ENCODE measurements at places on chromosomes 4 and X.
A peak's percentile ranks its signal among the peaks of the same experiment; 100 is the strongest.

- no peak for DNase-seq
These were observed 15.1 kb upstream of the DCLK2 start for GRCh38 chr4:150063128-150063527.

GRCh38 chr4:155799116-155799793 is 40.4 kb downstream of the GUCY1B1 start:
- no peak for DNase-seq

GRCh38 chr4:178066338-178066941 is 624.2 kb upstream of the AGA start:
- DNase-seq = no peak

DNA sequence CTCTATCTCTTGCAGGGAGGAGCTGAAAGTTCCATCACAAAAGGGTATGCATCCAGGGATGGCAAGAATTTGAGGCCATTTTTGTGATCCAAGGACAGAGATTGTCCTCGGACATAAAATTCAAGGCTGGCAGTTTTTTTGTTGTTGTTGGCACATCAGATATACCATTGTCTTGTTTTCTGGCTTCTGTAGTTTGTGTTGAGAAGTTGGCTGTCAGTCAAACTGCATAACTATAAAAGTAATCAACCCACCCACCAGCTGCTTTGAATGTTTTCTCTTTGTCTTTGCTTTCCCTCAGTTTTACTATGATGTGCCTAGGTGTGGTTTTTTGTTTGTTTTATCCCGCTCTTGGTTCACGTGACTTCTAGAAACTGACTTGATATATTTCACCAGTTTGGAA is 21.6 kb upstream of the PDZD4 start:
- no peak for DNase-seq

DNA sequence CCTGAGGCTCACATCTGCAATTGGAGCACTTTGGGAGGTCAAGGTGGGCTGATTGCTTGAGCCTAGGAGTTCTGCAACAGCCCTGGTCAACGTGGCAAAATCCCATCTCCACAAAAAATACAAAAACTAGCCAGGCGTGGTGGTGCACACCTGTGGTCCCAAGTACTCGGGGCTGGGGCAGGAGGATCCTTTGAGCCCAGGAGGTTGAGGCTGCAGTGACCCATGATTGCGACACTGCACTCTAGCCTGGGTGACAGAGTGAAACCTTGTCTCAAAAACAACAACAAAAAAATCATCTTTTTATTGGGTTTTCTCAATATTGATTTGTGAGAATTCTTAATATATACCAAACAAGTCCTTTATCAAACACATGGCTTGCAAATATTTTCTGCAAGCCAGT is 64.9 kb downstream of the ANKRD17 start:
- no peak for DNase-seq

- DNase-seq = no peak
These were observed 139.2 kb upstream of the ANKRD50 start for GRCh38 chr4:124851741-124852140.

- no peak for DNase-seq
These were observed 103.4 kb downstream of the MFAP3L start for GRCh38 chr4:169922632-169923276.

DNA sequence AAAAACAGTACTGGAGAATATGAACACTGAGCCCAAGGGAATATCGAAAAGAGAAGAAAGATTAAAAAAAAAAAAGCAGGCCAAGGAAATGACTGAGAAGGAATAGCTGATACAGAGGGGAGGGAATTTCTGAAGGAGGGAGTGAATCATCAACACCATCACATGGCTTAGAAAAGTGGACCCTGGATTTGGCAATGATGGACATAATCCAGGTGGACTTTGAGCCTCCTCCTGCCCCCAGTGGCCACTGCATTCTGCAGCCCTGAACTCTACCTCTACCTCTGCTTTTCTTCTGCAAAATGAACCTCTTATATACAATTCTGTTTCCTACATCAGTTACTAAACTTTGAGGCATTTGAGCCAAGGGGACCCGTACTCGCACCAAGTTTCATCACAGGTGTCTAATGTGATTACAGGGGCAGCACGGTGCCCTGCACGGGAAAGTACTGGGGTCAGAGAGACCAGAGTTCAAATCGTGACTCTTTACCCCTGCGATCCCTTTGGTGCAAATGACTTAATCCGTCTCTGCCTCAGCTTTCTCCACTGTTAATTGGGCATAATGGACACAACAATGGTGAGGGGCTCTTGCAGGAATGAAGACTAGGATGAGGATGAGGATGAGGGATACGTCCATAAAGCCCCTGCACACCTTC is 1.1 kb downstream of the OCIAD2 start:
- no peak for DNase-seq

GRCh38 chr4:110172972-110173371 is 25.4 kb downstream of the ELOVL6 start:
- DNase-seq = no peak

DNA sequence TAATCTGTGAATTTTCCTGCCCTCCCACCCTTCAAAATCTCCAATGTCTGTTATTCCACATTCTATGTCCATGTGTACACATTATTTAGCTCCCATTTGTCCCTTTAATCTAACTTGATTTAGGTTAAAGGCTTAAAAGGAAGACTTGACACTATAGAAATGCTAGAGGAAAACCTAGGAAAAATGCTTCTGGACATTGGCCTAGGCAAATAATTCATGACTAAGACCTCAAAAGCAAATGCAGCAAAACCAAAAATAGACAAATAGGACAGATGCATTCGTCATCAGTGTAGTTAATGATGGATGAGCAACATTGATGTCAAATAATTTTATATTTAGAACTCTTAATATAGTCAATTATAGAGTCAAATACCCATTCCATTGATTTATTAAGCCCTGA is 36.9 kb downstream of the INTU start:
- no peak for DNase-seq

DNA sequence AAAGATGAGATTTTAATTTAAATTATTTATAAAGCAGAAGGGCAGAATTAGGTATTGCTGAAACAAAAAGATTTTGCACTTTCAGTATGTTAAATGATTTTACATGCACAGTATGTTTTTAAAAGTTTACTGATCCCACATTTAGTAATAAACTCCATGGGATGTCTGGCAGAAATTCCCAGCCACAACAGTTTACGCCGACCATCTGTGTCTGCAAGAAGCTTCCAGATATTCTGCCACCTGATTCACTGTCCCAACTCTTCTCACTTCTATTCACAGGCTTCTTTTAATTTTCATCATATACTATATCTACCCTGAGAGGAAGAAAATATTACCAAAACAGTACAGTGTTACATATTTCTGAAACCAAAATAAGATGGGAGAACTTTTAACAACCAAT is 115.8 kb upstream of the IQCM start:
- no peak for DNase-seq

GRCh38 chr4:101289306-101289705 is 58.0 kb downstream of the PPP3CA start:
- DNase-seq = no peak

DNA sequence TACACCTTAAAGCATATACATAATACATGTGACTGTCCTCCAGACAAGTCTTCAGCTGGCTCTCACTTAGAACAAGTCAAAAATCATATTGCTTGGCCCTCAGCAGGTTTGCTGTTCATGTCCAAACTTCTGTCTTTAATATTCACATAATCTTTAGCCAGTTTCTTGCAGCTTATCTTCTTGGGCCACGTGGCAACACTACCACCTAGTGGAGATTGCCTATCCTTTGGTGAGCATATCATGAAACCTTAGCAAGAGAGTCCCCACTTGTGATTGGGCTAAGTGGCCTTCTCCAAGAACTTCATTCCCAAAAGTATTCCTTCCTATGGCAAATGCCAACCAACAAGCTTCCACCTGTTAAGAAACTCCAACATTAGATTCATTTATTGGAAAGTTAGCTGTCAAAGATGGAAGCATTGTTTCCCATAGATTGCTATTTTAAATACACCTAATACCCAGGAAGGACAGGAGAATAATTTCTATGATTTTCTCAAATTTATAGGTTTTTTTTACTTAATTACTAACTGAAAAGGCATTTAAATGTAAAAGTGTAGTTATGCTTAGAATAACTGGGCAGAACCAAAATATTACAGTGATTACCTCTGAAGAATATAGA is 231.9 kb upstream of the INTU start:
- DNase-seq = peak; percentile 39

DNA sequence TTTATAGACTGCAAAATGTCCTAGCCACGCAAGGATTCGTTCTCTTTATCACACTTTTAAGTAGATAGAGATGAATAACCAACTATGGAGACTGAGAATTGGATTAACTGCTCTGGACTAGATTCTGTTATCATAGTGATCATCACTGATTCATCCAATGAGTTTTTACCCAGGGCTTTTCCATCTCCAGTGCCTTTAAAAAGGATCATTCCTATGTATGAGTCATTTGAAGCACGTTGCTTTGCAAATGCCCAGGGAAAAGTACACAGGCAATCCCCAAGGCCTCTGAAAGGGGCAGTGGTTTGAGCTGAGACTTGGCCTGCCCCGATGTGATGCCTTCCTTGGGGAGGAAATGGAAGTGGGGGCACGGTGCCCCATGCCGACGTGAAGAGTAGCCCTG is 122.7 kb upstream of the PSAPL1 start:
- DNase-seq = peak; percentile 17

GRCh38 chr4:138099385-138099784 is 142.8 kb downstream of the SLC7A11 start:
- DNase-seq = no peak

DNA sequence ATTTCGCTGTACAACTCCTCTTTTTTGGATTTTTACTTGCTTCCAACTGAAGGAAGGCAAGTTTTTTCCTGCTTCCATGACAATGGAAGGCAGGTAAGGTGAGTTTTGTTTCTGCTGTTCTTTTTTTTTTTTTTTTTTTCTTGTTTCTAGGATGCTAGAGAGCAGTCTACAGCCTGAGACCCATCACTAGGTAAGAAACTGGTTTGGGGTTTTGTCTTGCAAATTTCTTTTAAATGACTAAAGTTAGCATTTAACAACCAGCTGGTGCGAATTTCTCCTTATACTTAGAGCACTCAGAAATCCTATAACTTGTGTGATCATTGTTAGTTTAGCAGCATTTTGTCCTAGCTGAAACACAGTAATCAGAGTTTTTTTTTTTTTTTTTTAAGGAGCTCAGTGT is 378.4 kb upstream of the CNKSR2 start:
- DNase-seq = no peak

- DNase-seq = no peak
These were observed 78.6 kb upstream of the AMELX start for GRCh38 chrX:11214346-11215190.

- DNase-seq = no peak
These were observed 29.2 kb downstream of the SMIM14 start for GRCh38 chr4:39609454-39609931.

- no peak for DNase-seq
These were observed 19.8 kb upstream of the PASD1 start for GRCh38 chrX:151543706-151544105.

DNA sequence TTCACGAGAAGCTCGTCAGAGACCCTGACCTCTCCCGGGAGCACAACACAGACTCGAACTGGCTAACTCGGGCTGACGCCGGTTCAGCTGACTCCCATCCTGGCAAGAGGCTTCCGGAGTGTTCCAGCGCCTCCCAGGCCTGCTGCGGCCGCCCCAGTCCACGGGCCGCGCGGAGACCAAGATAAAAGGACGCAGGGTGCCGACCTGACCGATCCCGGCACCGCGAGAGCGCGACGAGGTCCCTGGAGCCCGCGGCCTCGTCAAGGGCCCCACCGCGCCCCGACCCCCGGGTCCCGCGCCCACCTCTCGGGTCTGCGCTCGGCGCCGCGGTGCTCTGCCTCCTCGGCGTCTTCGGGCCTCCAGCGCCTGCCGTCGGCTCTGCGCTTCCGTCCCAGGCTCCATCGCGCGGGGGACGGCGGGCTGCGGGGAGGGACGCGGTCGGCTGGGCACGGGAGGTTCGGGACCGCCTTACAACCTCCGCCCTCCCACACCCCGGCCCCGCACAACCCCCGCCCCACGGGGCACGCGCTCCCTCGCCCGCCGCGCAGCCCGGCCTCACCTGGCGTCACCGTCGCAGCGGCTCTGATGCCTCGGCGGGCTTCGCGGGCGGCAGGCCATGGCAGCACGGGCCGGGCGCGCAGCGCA is 426 bp downstream of the SLBP start:
- DNase-seq = no peak

DNA sequence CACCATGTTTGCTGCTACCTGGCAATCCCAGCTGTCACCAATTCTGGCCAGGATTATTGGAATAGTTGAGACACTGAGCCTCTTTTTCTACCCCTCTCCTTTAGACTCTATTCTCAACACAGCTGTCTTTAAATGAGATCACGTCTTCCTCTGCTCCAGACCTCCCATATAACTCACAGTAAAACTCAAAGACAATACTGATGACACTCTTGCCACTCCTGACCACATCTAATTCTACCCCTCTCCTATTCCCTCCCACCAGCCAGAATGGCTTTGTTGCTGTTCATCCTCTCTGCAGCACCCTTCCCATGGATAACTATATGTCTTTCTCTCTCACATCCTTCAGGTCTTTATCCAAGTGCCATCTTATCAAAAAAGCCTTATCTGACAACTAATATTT is 188.6 kb upstream of the IL15 start:
- no peak for DNase-seq

GRCh38 chr4:38040619-38041018 is 80.4 kb downstream of the PTTG2 start:
- DNase-seq = no peak

DNA sequence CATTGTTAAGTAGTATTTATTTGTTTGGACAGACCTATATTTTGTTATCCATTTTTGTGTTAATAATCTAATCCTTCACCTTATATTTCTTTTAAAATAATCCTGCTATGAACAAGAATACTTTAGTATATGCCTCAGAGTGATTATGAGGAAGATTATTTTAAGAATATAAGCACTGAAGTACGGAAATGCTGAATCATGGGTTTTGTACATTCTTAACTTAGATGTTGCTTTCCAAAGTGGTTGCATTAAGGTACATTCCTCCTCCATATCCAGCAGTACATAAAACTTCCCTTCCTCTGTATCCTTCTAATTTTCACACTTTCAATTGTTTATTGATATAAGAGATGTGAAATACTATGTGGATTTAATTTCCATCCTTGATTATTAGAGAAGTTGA is 491.4 kb upstream of the GRID2 start:
- no peak for DNase-seq

DNA sequence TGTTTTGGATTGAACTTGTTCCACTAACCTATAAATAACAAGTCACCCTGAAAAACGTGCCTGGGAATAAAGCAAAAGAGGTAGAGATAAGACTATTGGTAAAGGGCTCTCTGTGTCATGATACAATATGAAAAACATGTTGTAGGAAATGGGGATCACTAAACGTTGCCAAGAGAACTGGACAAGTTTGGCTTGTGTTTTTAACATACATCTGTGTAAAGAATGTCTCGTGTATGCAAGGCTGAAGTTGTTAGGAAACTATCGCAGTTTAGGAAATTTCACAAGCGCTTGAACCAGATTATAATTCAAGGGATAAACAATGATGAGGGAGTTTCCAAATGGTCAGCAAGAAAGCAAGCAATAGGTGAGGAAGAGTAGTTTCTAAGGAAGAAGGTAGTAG is 655.8 kb downstream of the PCDH7 start:
- no peak for DNase-seq

DNA sequence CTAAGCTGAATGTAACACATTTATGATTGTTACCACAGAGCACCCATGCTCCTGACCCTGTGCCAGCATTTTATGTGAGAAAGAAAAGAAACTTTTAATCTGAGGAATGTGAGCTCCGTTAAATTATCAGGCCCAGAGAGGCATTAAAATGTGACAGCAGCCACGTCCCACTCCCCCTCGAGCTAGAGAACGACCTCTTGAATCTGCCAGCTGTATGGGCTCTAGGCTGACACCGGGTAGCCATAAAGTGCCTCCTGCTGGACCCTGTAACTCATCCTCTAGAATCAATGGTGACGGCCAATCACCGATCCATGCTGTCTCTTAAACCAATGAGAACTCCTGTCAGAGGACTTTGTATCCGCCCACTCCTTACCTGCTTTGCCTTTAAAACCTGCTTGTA is 110.2 kb upstream of the ADRA2C start:
- no peak for DNase-seq
